ENCODE measurements at places on chromosomes 4 and X.

DNA sequence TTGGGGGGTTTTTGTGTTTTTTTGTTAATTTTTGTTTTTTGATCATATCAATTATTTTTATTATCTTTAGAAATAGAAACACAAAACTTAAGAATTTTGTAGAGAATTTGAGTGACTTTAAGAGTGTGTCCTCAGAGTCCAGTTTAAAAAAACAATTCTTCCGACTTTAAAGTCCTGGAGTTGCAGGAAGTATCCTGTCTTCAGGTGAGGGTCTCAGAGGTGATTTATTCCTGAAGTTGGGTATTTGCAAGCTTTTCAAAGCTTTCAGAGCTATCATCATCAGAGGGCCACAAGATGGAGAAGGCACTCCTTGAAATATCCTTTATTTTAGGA is 23.0 kb downstream of the TLR10 start:
- DNase-seq, result no peak

DNA sequence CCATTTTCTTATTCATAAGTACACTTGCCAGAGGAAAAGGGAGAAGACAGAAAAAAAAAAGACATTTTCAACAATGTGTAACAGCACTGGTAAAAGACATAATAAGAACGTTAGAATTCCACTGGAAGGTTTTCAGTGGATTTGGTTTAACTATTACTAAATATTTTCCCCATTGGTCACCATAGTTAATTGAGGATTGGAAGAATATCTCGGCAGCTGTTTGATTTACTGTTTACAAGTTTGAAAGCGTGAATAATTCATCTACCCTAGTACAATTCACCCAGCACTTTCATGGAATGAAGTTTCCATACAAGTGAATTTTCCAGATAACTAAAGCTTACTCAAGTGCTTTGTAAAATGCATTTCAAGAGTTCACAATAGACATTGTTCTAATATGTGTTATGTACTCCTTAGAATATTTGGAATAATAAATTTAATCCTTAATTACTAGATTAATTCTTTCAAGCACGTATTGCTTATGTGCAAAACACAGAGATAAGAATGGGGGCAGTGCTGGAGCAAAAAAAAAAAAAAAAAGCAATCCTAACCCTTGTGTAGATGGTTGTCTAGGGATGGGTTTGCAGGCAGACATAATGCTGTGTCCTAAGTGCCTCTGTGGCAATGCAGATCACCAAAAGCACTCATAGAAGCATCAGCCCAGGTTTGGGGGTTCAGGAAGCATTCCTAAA is 57.1 kb downstream of the ENPEP start:
- no peak for DNase-seq

DNA sequence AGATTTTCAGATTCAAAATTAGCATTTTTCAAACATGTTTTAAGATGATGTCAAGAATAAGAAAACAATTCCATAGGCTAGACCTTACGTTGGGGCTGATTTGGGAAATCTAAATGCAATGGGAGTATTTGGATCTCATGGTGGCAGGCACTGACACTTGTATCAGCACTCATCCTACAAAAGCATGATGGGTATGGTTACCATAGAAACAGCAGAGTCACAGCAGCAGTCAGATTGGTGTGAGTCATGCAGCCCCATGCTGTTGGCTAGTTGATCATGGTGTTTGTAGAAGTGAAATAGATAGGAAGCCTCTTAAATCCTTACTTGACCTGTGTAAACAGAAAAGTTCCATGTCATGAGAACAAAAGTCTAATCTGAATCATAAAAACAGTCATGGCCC is 1637.3 kb upstream of the PABPC4L start:
- DNase-seq, result peak; percentile 45

DNA sequence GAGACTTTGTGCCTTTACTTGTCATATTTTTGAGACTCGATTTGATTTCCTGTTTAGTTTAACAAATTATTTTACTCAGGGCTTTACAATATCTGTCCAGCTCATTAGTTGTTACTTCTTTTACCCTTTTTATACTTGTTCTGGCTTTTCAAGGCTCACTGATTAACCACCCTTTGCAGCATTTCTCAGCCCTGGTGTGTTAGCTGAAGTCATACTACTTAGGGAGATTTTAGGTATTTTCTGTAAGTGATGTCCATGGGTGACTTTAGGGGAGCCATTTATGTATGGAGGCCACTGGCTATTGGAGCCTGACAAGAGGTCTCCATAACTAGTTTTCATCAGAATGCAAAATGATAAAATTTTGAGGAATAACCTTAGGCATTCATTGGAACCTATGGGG is 147.2 kb downstream of the RPA4 start:
- no peak for DNase-seq

- no peak for DNase-seq
These were observed 134.0 kb downstream of the COL4A6 start for GRCh38 chrX:108304210-108304609.

- DNase-seq, result no peak
These were observed 51.3 kb downstream of the RUFY3 start for GRCh38 chr4:70772929-70773555.

DNA sequence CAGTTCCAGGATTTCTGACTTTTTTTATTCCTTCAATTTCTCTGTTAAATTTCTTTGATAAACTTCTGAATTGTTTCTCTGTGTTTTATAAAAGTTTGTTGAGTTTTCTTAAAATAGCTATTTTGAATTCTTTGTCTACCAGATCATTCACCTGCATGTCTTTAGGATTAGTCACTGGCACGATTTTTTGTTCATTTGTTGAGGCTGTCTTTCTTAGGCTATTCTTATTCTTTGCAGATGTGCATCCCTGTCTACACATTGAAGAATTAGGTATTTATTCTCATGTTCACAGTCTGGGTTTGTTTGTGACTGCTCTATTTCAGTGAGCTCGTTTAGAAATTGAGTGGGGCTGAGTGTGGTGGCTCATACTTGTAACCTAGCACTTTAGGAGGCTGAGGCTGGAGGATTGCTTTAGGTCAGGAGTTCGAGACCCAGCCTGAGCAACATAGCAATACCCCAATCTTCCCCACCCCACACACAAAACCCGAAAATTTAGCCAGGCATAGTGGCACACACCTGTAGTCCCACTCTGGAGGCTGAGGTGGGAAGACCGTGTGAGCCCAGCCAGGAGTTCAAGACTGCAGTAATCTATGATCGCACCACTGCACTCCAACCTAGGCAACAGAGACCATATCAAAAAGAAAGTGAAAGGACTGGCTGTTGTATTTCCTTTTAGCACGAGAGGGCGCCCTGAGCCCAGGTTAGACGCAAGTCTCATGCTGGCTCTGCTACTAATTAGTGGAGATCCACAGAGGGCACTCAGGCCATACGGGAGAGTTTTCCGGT is 42.0 kb downstream of the F8 start:
- DNase-seq, result peak; percentile 46

DNA sequence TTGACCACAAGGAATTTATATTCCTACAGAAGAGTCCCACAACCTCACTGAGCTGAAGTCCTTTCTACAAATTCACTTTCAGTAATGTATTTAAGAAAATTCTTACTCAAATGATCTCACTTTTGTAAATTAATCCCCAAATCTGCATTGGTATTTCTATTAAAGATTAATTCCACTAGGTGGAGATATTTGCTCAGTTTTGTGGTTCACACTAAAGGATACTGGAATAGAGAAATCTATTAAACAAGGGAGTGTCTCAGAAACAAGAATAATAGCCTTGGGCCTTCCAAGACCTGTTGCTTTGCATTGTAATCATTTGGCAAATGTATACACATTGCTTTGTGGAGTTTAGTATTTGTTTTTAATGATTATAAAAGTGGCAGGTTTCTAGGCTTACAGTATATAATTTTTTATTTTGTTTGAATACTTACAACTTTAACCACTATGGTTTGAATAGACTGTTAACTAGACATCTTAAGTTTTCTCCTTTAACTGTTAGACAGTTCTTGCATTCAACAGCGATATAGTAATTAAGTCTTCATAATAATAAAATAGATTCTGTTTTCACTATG is 25.9 kb downstream of the CFAP299 start:
- DNase-seq, result peak; percentile 16

DNA sequence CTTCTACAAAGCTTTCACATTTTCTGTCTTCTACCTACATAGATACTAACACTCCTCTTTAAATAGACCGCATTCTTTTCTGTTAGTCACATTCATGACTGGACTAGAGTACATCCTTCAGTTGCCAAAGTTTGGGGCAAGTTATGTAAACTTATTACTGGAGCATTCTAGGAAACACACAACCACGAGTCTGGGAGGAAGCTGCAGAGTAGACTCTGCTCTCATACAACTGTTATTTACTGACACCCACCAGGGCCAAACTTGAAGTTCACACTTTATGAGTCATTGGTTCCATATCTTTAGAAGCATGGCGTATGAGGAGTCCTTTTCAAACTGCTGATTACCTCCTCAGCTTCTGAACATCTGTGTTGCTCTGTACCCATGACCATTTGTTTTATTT is 87.0 kb downstream of the RNF150 start:
- peak; percentile 99 for DNase-seq

GRCh38 chr4:151641167-151641566 is 119.6 kb downstream of the GATB start:
- DNase-seq, result peak; percentile 62

DNA sequence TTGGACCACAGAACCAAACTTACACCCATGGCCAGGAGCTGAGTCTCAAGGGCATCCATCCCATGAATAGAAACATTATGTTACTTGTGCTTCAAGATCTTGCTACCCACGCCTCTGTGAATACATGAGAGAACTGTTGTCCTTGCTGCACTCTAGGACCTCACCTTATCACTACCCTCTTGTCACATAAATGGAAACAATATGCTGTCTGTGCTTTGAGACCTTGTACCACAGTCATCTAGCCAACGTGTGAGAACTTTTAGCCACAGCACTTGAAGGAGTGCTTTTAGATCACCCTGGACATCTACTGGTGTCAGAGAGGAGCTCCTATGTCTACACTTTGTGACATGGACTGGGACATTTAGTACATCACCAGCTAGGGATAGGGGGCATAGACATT is 30.7 kb upstream of the HUWE1 start:
- no peak for DNase-seq

DNA sequence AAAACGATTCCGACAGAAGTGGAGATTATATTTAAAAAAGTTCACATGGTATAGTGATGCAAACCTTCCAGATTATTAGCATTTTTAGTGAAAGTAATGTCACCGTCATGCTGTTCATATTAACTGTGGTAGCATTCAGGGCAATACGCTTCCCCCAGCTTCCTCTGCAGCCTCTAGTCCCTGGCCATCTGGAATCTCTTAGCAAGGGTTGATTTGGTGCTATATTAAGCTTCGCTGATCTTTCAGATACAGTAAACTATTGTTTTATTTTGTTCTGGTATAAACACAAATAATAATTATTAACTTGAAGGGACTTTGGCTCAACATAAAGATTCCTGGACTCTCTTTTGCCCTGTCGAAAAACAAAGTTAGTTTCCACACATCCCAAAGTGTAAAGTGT is 1080.5 kb upstream of the TENM3 start:
- no peak for DNase-seq

GRCh38 chrX:1202251-1202650 is 10.2 kb downstream of the CRLF2 start:
- no peak for DNase-seq

GRCh38 chr4:183175631-183176232 is 76.7 kb downstream of the WWC2 start:
- peak; percentile 65 for DNase-seq

GRCh38 chr4:78640714-78641113 is 89.1 kb downstream of the ANXA3 start:
- no peak for DNase-seq

GRCh38 chr4:153464068-153464467 is 2.1 kb upstream of the TMEM131L start:
- peak; percentile 71 for DNase-seq

DNA sequence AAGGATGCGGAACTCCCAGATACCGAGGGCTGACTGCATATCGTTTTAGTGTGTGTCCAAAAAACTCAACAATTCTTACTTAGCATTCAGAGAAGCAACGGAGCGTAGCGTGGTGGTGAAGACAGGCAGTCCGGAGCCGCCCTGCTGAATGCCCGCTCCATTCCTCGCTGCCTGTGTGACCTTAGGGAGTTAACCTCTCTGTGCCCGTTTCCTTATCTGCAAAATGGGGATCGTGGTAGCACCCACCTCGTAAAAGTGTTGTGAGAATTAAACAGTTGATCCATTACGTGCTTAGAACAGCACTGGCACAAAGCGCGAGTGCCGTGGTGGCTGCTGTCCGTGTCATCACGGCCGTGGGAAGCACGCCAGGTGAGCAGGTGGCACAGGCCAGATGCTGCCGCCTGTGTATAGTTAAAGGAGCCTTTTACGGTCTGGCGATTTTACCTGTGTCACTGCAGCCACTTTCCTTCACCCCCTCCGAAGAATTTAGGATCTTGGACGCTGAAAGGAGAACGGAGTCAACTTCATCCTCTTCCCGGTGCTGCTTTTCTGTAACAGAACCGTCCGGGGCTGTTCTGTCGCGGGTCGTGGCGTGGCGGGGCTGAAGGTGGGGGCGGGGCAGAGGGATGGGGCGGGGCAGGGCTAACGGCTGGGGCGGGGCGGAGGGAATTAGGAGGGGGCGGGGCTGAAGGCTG is 885 bp downstream of the CCDC110 start:
- DNase-seq, result peak; percentile 26

GRCh38 chr4:186809070-186809469 is 85.4 kb upstream of the FAT1 start:
- no peak for DNase-seq

GRCh38 chr4:56146956-56147355 is 198.2 kb downstream of the CEP135 start:
- no peak for DNase-seq

DNA sequence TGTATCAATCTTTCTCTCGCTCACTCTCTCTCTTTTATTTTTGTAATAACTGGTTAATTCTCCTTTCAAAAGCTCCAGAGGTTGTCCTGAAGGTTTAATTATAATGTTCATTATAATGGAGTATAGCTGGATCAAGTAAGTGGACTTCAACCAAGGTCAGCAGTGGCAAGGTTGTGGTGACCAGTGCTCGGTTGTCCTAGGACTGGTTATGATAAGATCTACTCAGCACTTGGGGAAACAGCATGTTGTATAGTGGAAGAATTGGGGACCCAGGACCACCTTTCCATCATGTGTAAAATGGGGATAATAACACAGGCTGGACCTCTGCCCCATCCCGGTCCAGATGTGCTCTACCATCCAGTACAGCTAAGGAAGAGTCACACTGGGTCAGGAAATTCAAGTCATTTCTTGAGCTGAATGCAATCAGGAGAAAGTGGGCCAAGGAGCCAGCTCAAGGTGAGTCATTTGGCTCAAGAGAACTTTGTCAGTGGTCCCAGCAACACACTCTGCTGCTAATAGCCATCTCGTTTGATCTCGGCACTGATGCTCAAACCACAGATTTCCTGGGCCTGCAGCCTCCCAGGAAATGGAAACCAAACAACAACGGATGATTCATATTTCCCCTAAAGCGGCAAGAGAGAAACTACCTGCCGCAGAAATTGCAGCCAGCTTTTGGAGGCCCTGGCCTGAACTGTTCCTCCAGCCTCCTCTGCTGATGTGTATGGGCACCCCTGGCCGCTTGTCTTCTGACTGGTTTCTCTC is 123.6 kb upstream of the RBPJ start:
- peak; percentile 98 for DNase-seq

DNA sequence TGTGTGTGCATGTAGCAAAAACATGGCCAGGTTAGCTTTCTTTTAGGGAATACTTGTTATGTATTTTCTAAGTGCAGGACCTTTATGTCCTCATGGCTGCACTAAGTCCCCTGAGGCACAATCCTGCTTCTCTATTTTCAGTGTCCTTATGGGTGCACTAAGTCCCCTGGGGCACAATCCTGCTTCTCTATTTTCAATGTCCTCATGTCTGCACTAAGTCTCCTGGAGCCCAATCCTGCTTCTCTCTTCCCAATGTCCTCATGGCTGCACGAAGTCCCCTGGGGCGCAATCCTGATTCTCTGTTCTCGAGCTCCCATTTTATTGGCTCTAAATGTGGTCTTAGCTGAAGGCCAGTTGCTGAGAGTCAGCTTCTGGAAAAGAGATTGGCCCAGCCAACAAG is 49.7 kb upstream of the GPRIN3 start:
- no peak for DNase-seq

Measured in iris pigment epithelial cell (primary cell).